Psoas muscle (tissue), 8 donors: ENCODE measurements at places on chromosomes 6 and 20.
A peak's percentile ranks its signal among the peaks of the same experiment; 100 is the strongest.

DNA sequence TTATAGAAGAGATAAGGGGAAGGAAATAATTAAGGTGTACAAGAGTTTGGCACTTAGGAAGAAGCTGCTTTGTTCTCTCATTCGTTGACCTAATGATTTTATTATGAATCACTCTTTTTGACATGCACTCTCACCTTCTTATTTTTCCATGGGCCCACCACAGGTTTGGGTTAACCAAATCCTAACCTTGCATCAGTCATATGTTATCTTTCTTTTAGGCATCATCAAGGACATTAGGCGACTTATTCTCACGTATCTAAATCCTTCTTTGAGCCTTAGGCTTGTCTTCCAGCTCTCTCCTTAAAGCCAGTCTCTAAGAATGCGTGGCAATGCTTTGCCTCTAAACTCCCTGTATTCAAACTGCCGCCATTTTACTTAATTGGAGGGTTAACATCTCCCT, 58.3 kb downstream of the TNFRSF21 start:
- DNase-seq = no peak
- H3K27me3 ChIP-seq = no peaks in the 10 kb centered on the region
- no peaks in the 10 kb centered on the region for H3K36me3 ChIP-seq
- H3K4me1 ChIP-seq = no peaks in the 10 kb centered on the region
- no peak overlapping the region for H3K27ac ChIP-seq

DNA sequence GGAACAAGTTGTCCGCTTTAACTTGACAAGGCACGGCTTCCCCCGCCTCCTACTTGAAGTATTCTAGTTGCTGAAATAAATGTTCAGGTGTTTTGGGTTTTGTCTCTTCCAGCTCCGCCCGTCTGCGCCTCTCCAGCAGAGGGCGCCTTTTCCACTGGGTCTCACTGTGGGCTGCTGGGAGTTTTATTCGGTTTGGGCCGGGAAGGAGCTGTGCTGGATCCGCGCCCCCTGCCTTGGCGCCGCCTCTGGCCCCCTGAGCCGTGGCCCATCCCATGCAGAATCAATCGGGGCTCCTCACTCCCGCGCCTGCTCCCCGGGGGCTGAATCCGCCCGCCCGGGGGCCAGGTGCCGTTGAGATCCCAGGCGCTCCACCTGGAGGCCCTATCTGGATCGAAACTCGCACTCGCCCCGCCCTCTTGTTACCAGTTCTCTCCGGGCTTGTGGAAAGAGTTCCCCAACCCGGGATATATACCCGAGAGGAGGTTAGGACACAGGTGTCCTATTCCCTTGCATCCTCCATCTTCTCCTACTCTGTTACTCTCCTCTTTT, 51.0 kb upstream of the TCF21 start:
- H3K4me1 ChIP-seq = no peaks in the 10 kb centered on the region
- peak; percentile 59 for DNase-seq
- no peaks in the 10 kb centered on the region for H3K36me3 ChIP-seq
- H3K4me3 ChIP-seq = peak overlapping the region; percentile 63

DNA sequence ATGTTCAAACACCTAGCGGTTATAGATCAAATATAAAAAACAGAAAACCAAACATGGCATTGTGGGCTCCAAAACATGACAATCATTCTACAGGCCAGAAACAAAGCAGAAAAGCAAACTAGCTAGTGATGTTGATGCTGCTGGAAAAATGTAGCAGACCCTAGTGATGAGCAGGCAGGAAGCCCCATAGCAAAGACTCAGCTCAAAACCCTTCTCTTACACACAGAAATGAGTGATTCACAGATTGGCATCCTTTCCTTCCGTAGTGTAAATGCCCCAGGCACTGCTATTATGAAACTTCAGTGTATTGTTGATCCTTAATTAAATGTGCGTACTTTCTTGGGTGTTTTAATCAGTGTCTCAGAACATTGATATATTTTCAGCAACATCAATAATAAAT, 425.1 kb downstream of the UTRN start:
- no peak overlapping the region for H3K4me3 ChIP-seq
- H3K27ac ChIP-seq = no peak overlapping the region
- H3K27me3 ChIP-seq = no peaks in the 10 kb centered on the region

DNA sequence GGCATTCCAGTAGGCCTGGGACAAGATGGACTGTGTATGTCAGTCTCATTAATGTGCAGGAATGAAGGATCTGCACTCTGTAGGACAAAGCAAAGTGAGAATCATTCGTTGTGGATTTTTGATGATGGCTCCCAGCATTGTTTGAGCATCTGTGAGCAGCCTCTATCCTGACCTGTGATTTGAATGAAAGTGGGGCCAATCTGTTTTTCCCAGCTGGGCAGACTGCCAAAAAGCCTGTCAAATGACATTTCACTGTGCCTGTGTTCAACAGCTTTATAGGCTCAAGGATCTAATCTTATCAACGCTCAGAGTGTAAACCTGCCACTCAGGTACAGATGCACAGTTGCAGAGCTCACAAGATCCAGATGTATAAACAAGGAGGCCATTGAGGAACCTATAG, 86.7 kb upstream of the SYNDIG1 start:
- H3K27me3 ChIP-seq = no peaks in the 10 kb centered on the region
- no peaks in the 10 kb centered on the region for H3K4me1 ChIP-seq
- no peak overlapping the region for H3K4me3 ChIP-seq
- DNase-seq = no peak
- no peaks in the 10 kb centered on the region for H3K36me3 ChIP-seq

GRCh38 chr20:62977613-62978560, 25.4 kb downstream of the SLC17A9 start:
- H3K36me3 ChIP-seq = no peaks in the 10 kb centered on the region
- H3K27me3 ChIP-seq = peaks cover 95% of the 10 kb centered on the region
- no peaks in the 10 kb centered on the region for H3K4me1 ChIP-seq
- H3K4me3 ChIP-seq = no peak overlapping the region
- no peak overlapping the region for H3K27ac ChIP-seq
- DNase-seq = no peak

- H3K4me1 ChIP-seq = peaks cover 39% of the 10 kb centered on the region
- no peak overlapping the region for H3K4me3 ChIP-seq
- no peak for DNase-seq
- H3K36me3 ChIP-seq = peaks cover 5% of the 10 kb centered on the region
- no peak overlapping the region for H3K27ac ChIP-seq
- no peaks in the 10 kb centered on the region for H3K27me3 ChIP-seq
Observed at GRCh38 chr6:166592821-166593220, 6.3 kb upstream of the RAMACL start.

GRCh38 chr6:135481783-135482369, 15.7 kb downstream of the AHI1 start:
- DNase-seq = no peak
- H3K27me3 ChIP-seq = no peaks in the 10 kb centered on the region
- no peak overlapping the region for H3K27ac ChIP-seq
- H3K4me3 ChIP-seq = no peak overlapping the region
- no peaks in the 10 kb centered on the region for H3K4me1 ChIP-seq

GRCh38 chr6:21556968-21557721, 36.4 kb upstream of the SOX4 start:
- no peaks in the 10 kb centered on the region for H3K27me3 ChIP-seq
- H3K4me3 ChIP-seq = no peak overlapping the region
- H3K27ac ChIP-seq = no peak overlapping the region
- DNase-seq = no peak
